ENCODE measurements at places on chromosomes 1 and 21. TPM values are rescaled to one million over a fixed set of nuclear protein-coding genes. Genes with fewer than 3 reads are reported as not detected.

BNIPL gene
- total RNA-seq, result 0.17 TPM

FAM72A gene
- 0.23 TPM for total RNA-seq

SLC30A10 gene
- total RNA-seq, result not detected

BACH1 gene
- 30.9 TPM for total RNA-seq

PLA2G2D gene
- not detected for total RNA-seq

INAVA gene
- not detected for total RNA-seq

HFM1 gene
- 0.17 TPM for total RNA-seq

NES gene
- total RNA-seq, result 26.6 TPM

NBPF4 gene
- not detected for total RNA-seq

EVA1B gene
- 423 TPM for total RNA-seq

SPATA45 gene
- total RNA-seq, result not detected

PDE9A gene
- total RNA-seq, result 1.1 TPM

ETV3L gene
- not detected for total RNA-seq

SPRR4 gene
- not detected for total RNA-seq

GUCA2B gene
- total RNA-seq, result not detected

ANGPTL7 gene
- total RNA-seq, result 0.43 TPM

TMEM125 gene
- not detected for total RNA-seq

PGLYRP3 gene
- total RNA-seq, result not detected

FCGR2B gene
- not detected for total RNA-seq

FAM177B gene
- total RNA-seq, result not detected

MCOLN2 gene
- total RNA-seq, result 0.94 TPM

IFI44L gene
- 1.1 TPM for total RNA-seq

ITLN1 gene
- total RNA-seq, result 3.5 TPM

GRIK3 gene
- not detected for total RNA-seq

COL9A2 gene
- 2.2 TPM for total RNA-seq

MYBPHL gene
- total RNA-seq, result not detected

NECTIN4 gene
- 0.12 TPM for total RNA-seq

MFAP2 gene
- total RNA-seq, result 118 TPM

COL18A1 gene
- total RNA-seq, result 192 TPM

ESPN gene
- under 0.01 TPM for total RNA-seq

UTS2 gene
- total RNA-seq, result not detected

C1orf146 gene
- not detected for total RNA-seq

SYCP1 gene
- total RNA-seq, result not detected

KTI12 gene
- total RNA-seq, result 12.2 TPM

F13B gene
- not detected for total RNA-seq

GPR25 gene
- not detected for total RNA-seq

KRTAP21-2 gene
- total RNA-seq, result not detected

LRRC53 gene
- not detected for total RNA-seq

CLDN17 gene
- total RNA-seq, result not detected

PCBP3 gene
- 16.7 TPM for total RNA-seq

CELA2A gene
- total RNA-seq, result not detected

PGLYRP4 gene
- total RNA-seq, result not detected

OR10J1 gene
- total RNA-seq, result not detected

GPR161 gene
- 11.2 TPM for total RNA-seq

CXADR gene
- total RNA-seq, result 0.60 TPM

TMCO4 gene
- total RNA-seq, result 8.8 TPM

HSD3B2 gene
- total RNA-seq, result not detected

SH2D5 gene
- 0.26 TPM for total RNA-seq

MPL gene
- total RNA-seq, result not detected

LHX8 gene
- not detected for total RNA-seq

SPRR5 gene
- not detected for total RNA-seq

STRIP1 gene
- total RNA-seq, result 27.7 TPM

TSPEAR gene
- not detected for total RNA-seq

OR2G6 gene
- not detected for total RNA-seq

All from pericardium fibroblast (primary cell).